Heart right ventricle (tissue), 16 donors: ENCODE measurements at places on chromosomes 13 and 19. TPM values are rescaled to one million over a fixed set of nuclear protein-coding genes. Genes with fewer than 3 reads are reported as not detected.

- no peak for DNase-seq
Measured at GRCh38 chr13:50740052-50740741, 103.3 kb downstream of the DLEU7 start.

DNA sequence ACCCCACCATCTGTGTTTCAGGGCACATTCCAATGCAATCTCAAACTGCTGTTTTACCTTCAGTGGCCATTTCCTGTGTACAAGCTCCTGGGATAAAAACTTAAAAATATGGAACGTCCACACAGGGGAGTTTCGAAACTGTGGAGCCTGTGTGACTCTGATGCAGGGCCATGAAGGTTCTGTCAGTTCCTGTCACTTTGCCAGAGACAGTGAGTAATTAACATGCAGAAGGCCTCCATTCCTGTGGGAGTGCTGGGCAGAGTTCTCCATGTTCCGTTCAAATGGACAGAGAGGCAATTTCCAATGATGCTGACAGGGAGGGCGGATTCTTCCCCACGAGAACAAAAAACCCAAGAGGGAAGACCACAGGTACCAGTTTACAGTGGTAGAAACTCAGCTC is 24.4 kb downstream of the WDR88 start:
- no peak for DNase-seq

DNA sequence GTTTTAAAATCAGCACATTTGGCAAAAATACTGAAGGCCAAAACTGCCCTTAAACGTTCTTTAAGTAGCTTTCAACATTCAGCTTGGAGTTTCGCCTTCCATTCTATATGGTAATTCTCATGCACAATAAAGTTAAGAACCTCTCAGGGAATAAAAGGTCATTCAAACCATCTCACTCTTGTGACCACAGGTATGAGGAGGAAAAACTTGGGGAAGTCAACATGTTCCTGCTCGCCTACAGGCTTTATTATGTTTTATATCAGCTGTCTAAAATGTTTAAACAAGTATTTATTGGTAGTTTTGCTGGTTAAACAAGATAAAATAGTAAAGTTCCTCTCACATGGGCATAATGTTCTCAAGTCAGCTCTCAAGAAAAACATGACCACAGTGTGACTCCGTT is 19.9 kb upstream of the TM9SF2 start:
- no peak for DNase-seq

DNA sequence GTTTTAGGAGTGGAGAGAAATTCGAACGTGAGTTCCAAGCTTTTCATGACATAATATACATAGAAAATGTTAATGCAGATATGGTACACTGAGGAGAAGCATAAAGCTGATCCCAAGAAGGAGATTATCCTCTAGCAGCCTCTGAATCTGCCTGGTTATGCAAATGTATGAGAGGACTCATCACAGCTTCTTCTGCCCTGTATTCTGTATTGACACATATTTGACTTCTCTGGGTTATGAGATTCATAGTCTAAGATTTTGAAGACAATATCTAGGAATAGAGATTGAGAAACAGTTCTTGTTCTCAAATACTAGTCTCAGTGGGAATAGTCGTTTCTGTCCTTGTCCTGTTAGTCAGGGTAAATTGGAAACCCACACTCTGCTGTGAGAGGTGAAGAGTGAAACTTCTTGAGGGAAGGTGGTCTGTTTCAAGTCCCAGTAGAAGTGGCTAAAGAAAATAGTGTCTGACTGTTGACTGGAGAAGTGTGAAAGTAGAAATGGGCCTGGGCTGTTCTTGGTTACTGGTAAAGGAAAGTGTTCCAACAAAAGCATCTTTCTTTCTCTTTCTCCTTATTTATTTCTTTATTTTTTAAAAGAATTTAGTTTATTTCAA is 1356.6 kb downstream of the SLITRK5 start:
- DNase-seq = no peak

ZNF181 gene
- polyA plus RNA-seq = 8.5 TPM

- DNase-seq = no peak
Measured at GRCh38 chr13:108166078-108166477, 49.3 kb downstream of the LIG4 start.

FRY gene
- 31.3 TPM for polyA plus RNA-seq

- no peak for DNase-seq
Measured at GRCh38 chr13:111532111-111532510, 211.7 kb downstream of the TEX29 start.

GRCh38 chr19:46451352-46451751 is 20.0 kb downstream of the PNMA8A start:
- DNase-seq = no peak

- DNase-seq = peak; percentile 25
Measured at GRCh38 chr19:34313188-34313587, 51.8 kb upstream of the GPI start.

DNA sequence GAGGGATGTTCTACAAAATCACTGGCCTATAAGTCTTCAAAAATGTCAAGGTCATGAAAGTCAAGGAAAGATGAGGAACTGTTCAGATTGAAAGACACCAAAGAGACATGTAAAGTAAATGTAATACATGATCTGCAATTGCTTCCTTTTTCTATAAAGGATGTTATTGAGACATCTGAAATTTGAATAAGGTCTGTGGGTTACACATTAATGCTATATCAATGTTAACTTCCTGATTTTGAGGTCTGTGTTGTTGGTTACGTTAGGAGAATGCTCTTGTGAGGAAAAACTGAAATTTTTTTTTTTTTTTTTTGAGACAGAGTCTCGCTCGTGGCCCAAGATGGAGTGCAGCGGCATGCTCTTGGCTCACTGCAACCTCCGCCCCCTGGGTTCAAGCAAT is 197.4 kb downstream of the RGCC start:
- DNase-seq = no peak

DNA sequence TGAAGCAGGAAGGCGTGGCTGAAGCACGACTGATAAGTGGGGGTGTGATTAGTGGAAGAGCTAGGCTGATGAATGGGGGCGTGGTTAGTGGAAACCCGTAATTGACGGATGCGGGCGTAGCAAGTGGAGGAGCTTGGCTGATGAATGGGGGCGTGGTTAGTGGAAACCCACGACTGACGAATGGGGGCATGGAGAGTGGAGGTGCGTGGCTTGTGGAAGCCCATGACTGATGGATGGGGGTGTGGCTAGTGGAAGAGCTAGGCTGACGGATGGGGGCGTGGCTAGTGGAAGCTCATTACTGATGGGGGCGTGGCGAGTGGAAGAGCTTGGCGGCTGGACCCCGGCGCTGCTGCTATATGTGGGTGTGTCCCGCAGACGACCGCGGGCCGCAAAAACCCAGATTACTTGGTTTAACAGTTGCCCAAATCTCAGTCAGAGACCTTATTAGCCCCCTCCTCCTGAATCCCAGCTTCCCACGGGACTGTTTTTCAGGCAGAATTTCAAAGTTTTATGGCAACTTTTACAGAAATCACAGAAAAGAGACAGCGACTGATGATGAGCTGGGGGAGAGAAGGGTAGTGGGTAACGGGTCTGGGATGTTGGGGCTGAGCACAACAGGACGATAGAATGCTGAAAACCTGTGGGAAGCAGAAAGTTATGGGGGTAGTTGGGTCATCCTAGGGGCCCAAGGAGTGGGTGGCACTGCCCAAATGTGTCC is 9.0 kb upstream of the MEIS3 start:
- peak; percentile 90 for DNase-seq

- DNase-seq = peak; percentile 78
Measured at GRCh38 chr19:53977991-53978731, 13.3 kb upstream of the CACNG6 start.

SIGLEC7 gene
- polyA plus RNA-seq = 1.3 TPM

DNA sequence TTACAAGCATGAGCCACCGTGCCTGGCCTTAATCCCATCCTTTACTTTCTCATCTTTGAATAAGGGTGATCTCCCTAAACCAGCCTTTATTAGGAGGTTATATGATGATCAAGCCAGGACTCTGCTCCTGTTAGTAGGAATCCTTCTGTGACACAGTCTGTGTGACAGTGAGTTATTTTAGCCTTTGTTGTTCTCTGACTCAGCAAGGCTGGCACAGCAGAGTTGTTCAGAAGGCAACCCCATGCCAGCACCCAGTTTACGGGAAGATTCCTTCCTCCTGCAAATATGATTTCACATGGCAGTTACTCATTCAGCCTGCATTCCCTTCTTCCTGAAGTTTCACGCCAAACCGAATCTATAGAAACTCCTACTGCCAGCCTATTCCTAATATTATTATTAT is 10.5 kb upstream of the MIER2 start:
- no peak for DNase-seq

NKPD1 gene
- 0.06 TPM for polyA plus RNA-seq

DNA sequence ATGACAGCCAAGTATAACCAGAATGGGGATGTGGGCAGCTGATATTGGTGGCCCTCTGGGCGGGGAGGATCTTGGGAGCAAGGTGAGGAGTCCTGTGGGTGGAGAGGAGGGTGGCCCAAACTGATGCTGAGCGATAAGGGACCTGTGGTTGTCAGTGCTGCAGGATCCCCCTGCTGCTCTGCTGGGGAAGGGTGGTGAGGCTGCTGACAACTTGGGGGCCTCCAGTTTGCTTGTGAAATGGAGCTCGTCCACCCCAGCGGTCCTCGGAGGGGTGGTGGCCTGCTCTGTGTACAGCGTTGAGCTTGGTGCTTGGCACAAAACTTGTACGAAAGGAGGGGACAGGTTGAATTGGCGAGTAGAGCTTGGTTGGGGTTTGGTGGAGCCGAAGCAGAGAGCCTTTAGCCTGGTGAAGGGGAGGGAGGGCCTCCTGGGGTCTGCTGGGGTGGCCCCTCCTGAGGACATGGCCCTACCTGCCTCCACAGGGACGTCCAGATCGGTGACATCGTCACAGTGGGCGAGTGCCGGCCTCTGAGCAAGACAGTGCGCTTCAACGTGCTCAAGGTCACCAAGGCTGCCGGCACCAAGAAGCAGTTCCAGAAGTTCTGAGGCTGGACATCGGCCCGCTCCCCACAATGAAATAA is 2.9 kb downstream of the RPS11 start:
- DNase-seq = no peak

DNA sequence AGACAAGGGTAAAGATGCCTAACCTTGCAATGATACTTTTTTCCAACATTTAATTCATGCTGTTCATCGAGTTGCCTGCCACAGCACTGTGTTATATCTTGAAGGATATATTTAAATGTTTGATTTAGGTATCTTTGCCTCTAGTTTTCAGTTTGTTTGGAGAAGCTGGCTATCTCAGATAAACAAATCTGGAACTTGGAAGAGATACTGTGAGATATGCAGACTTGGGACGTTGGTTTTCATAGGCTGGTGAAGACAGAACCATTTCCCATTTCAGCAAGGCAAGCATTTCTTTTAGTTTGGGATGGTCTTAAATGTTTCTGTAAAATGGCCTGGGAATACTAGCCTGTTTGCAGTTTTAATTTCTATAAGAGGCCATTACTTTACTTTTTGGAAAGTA is 3.3 kb downstream of the RNASEH2B start:
- no peak for DNase-seq

GRCh38 chr13:39119422-39119821 is 81.2 kb downstream of the NHLRC3 start:
- DNase-seq = no peak

DNA sequence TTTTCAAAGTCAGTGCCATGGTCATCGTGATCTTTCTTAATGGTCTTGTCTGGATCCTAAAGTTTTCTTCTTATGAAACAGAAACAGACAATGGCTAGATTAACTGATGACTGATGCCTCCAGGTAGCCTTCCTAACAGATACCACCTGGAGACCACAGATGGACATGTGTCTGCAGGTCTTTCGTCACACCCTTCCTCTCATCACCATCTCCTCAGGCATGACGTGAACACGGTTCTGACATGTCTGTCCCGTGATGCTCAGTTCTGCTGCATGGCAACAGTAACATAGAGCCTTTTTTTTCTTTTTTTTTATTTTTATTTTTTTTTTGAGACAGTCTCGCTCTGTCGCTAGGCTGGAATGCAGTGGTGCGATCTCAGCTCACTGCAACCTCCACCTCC is 13.1 kb upstream of the LAMP1 start:
- DNase-seq = no peak

DNA sequence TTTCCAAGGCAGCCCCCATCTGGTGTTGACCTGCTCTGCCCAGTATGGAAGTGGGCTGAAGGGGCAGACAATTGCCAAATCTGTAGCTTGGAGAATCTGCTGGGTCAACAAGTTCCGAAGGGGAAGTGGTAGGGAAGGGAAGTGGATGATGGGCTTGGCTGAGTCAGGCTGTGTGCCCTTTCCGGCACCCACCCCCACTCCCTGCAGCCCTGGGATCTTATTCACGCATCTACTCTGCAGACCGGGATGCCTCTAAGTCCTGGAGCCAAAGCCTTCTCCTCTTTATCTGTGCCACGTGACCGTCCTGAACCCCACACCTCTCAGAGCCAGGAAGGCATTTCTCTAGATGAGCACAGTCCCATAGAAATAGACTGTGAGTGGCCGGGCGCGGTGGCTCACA is 7.5 kb upstream of the C5AR2 start:
- DNase-seq = no peak

PEAK3 gene
- polyA plus RNA-seq = 0.22 TPM

- DNase-seq = no peak
Measured at GRCh38 chr13:43905435-43906031, 25.8 kb downstream of the LACC1 start.

GRCh38 chr13:34166406-34166805 is 348.5 kb downstream of the RFC3 start:
- DNase-seq = no peak
